Activated naive CD8-positive, alpha-beta T cell treated with anti-CD3 and anti-CD28 coated beads, Interleukin-2, amount 10 ng/mL, durations not matched to agents 7 days and 5 days (primary cell): ENCODE measurements at places on chromosomes 12 and 14.

DNA sequence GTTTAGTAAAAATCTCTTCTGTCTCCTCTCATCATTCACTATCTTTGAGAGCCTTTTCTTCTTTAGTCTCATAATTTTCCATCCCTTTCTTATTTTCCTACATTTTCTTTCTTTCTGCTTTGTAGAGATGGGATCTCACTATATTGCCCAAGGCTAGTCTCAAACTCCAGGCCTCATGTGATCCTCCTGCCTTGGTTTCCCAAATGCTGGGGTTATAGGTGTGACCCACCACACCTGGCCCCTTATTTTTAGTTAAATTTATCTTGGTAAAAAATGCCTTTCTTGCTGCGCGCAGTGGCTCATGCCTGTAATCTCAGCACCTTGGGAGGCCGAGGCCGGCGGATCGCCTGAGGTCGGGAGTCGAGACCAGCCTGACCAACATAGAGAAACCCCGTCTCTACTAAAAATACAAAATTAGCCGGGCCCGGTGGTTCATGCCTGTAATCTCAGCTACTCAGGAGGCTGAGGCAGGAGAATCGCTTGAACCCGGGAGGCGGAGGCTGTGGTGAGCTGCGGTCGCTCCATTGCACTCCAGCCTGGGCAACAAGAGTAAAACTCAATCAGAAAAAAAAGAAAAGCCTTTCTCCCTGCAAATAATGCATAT, 996 bp downstream of the SLC2A3 start:
- DNase-seq = peak; percentile 43

- DNase-seq = no peak
These were observed 152.4 kb upstream of the PELI2 start for GRCh38 chr14:55965851-55966250.

- no peak for DNase-seq
These were observed 43.0 kb upstream of the GNPNAT1 start for GRCh38 chr14:52834440-52834842.

GRCh38 chr12:89117448-89118034, 234.8 kb downstream of the DUSP6 start:
- no peak for DNase-seq

DNA sequence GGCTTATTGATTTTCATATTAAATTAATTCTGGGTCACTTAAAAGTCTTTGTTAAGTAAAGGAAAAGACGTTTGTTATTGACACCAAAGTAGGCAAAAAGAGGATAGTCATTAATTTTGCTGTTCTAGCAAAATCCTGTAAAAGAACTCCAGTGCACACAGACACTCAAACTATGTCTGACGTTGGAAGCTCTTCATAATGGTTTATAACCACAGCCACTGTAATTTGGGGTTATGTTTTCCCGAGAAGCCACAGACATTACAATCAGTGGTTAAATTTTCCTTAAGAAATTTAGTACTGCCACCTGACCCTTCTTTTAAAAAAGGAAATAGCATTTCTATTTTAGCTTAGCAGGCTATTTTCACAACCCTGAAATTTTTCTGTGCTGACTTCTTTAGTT, 267.5 kb downstream of the CCDC91 start:
- no peak for DNase-seq

GRCh38 chr14:65079201-65079600, 23.1 kb downstream of the MAX start:
- no peak for DNase-seq

DNA sequence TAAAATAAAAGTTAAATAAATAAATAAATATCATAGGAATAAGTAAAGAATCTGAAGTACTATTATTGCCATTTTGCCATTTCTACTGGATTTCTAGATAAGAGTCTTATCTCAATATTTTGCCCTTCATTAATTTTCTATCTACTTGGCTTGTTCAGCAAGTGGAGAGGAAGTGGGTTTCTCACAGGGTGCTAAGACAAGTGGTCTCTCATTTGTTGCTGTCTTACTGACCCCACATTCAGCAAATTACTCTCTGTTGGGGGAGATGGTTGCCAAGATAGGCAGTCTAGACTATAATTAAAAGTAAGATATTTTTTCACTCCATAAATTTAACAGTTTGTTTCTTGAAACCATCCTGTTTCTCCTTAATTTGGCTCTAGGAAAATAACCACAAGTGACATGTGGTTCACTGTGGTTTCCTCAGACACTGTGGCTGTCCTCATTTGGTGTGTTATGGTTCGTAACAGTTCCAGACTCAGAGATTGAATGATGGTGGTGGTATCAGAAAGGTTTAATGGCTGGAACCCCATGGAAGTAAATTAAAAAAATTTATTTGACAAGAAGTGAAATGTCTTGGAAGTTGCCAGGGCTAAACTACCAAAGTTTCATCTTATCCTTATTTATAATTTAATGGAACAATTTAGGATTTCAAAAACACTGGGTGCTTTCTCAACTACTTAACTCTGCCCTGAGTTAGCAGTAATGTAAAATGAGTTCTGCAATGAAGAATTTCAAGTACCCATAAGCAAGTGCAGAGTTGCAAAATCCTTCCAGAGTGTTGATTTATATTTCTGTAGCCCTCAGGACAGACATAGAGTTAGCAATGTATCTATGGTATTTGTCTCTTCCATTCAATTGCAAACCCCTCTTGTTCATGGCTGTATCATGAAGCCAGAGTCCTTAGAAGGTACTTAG, 214.8 kb downstream of the MSRB3 start:
- no peak for DNase-seq

DNA sequence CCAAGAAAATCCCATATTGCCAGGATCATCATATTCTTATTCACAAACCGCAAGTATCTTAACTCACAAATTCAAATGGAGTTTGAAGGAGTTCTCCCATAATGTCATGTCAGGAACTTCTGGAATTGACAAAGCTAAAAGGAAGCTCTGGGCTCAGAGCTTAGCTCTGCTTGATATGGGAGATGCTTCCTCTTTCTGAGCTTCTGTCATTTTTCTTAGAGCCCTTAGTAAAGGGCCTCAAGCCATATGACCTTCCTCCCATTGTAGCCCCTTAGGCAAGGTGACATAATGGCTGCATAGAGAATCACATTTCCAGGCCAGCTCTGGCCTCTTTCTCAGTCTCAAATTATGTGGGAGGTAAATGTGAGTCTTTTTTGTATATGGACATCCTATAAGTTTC, 40.9 kb downstream of the SLC4A8 start:
- DNase-seq = no peak

GRCh38 chr12:92439420-92439805, 263.4 kb upstream of the PLEKHG7 start:
- no peak for DNase-seq

- no peak for DNase-seq
These were observed 150.1 kb downstream of the NTF3 start for GRCh38 chr12:5582018-5582417.

DNA sequence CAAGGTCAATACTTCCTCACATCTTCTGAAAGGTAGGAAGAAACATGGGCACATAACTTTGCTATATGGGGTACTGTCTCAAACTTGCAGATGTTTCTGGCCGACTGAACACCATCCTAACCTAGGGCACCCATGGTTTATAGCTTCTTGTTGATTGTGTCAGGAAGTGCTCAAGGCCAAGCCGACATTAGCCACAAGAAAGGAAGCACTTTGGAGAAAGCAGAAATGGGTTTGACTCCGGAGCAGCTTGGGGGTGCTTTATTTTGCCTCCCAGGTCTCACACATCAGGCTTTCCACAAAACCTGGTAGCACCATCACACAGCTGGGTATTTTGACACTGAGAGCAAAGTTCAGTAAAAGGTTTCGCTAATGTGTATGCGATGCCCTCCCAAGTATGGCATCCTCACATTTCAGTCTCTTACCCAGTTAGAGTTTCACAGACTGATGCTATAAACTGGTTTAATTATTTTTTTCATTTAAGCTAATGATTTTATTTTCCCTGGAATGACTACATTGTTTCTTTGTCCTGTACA, 25.2 kb upstream of the BHLHE41 start:
- DNase-seq = no peak

GRCh38 chr14:49212721-49213120, 373.5 kb downstream of the RPS29 start:
- no peak for DNase-seq

DNA sequence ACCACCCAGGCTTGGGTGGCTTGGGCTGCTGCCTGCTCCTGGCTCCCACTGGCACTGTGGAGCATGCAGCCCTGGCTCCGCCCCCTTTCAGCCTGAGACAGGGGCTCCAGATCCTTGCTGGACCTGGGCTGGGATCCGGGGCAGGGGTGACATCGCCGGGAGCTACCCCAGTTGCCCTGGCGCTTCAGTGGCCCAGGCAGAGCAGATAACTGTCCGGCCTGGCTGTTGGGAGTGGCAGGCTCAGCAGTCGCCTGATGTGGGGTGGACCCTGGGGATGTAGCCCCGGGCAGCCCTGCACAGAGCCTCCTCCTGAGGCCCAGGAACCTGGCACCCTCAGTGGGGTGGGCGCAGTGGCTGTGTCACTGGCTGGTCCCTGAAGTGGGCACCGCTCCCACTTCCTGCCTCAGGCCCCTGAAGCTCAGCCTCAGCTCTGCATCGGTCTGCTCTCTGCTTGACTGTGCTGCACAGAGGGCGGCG, 57.9 kb downstream of the FUT8 start:
- DNase-seq = no peak

- DNase-seq = no peak
These were observed 13.1 kb upstream of the CCDC85C start for GRCh38 chr14:99616832-99617800.

DNA sequence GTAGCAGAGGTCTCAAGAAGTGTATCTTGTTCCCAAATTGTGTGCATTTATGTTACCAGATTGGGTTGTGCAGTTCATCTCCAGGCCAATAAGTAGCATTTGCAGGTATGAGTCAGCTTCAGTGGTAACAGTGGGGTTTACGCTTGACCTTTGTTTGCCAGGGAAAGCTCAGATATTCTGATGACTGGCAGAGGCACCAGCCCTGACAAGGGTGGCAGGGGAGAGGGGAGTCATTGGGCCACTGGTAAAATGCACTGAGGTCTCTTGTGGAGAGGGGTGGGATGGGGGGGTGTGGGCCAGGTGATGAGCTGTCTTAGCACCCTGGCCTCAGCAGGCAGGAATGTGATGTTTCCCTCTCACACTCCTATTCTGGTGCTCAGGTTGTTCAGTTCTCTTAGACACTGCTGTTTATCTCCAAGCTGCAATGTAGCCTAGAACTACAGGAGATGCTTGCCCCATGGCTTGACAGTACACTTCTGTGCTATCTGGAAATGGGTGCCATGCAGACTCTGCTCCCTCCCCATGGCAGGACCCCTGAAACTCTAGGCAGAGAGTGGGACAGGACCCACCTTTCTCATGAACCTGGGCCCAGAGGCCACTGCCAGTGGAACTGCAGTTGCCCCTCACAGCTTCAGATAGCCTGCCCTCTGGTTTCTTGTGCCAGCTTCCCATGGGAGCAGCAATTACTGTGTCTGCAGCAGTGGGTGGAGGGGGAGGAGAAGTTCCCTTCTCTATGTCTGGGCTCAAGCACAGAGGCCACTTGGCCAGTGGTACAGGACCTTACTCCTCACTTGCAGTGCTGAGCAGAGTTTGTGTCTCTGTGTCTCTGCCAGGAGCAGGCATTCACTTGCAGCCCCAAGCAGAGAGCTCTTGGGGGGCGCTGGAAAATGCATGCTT, 31.9 kb downstream of the USP15 start:
- no peak for DNase-seq

DNA sequence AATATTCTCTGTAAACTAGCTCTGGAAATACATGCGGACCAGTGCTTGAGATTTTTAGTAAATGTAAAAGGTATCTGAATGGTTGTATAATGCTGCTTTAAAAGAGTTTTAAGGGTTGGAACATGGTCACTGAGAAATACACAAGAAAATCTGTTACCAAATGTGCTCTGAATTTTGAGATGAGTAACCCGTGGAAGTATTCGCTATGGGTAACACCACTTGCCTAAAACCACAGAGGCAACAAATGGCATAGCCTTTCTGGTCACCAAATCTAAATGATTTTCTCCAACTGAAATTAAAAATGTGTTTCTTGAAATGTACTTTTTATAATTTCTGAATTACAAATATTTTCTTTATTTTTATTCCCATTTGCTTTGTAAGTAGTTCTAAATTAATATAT, 745.7 kb downstream of the DIO2 start:
- no peak for DNase-seq

- DNase-seq = no peak
These were observed 41.1 kb downstream of the GUCY2C start for GRCh38 chr12:14655284-14655683.

GRCh38 chr12:44223736-44224135, 387.9 kb downstream of the TMEM117 start:
- DNase-seq = no peak

DNA sequence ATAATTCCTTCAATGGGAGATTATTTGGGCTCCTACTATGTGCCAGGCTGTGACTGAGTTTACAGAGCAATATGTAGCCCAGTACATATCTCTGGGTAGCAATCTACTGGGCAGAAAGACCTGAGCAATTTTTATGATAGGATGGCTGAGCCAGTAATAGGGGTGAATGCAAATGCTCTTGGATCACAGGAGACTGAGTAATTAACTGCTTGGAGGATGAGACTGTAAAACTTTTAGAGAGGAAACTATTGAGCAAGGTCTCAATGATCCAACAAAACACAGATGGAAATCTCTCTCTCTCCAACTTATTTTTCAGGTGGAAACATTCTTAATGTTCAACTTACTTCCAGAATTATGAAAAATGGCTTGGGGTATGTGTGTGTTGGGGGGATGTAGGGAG, 402.2 kb downstream of the AEBP2 start:
- DNase-seq = no peak

- DNase-seq = no peak
These were observed 37.4 kb upstream of the MEG3 start for GRCh38 chr14:100788517-100788916.

GRCh38 chr14:32367516-32367915, 38.4 kb downstream of the AKAP6 start:
- DNase-seq = no peak

GRCh38 chr14:89469210-89470198, 52.5 kb upstream of the FOXN3 start:
- no peak for DNase-seq

GRCh38 chr12:127431594-127431993, 835.4 kb upstream of the TMEM132C start:
- DNase-seq = no peak
